ENCODE measurements at places on chromosomes 1 and 21.

GRCh38 chr1:12596007-12596821, 21.8 kb downstream of the DHRS3 start:
- no peak overlapping the region for H3K27ac ChIP-seq
- no peaks in the 10 kb centered on the region for H3K36me3 ChIP-seq
- no peaks in the 10 kb centered on the region for H3K4me1 ChIP-seq

GRCh38 chr1:188240772-188241406, 1412.1 kb downstream of the PLA2G4A start:
- no peaks in the 10 kb centered on the region for H3K27me3 ChIP-seq
- no peak overlapping the region for H3K27ac ChIP-seq
- H3K4me1 ChIP-seq: no peaks in the 10 kb centered on the region
- no peak for DNase-seq
- H3K36me3 ChIP-seq: no peaks in the 10 kb centered on the region

GRCh38 chr1:111677604-111678003, 58.0 kb downstream of the RAP1A start:
- no peak overlapping the region for H3K27ac ChIP-seq
- peaks cover 3% of the 10 kb centered on the region for H3K4me1 ChIP-seq
- DNase-seq: no peak
- peaks cover 40% of the 10 kb centered on the region for H3K36me3 ChIP-seq
- peaks cover 2% of the 10 kb centered on the region for H3K27me3 ChIP-seq
- H3K4me3 ChIP-seq: no peak overlapping the region

- DNase-seq: no peak
- no peak overlapping the region for H3K4me3 ChIP-seq
- H3K36me3 ChIP-seq: no peaks in the 10 kb centered on the region
- H3K27me3 ChIP-seq: peaks cover 2% of the 10 kb centered on the region
- H3K4me1 ChIP-seq: no peaks in the 10 kb centered on the region
- H3K27ac ChIP-seq: no peak overlapping the region
These were observed 598.6 kb downstream of the AJAP1 start for GRCh38 chr1:5253036-5253435.

DNA sequence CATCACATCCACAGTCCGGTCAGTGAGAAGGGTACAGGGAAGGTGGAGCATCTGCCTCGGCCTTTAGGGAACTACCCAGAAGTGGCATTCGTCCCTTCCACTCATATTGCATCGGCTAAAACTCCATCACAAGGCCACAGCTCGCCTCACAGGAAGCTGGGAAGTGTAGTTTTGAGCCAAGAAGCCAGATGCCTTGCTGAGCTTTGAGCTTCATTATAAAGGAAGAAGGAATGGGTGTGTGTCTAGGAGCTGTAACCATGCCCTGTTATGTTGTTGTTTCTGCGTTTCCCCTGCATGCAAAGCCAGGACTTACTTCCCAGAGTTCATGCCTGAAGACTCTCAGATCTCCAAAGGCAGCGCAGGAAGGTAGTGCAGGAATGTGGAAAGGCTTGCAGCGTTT, 61.1 kb downstream of the OPTC start:
- H3K4me3 ChIP-seq: no peak overlapping the region
- H3K27me3 ChIP-seq: peaks cover 3% of the 10 kb centered on the region
- H3K27ac ChIP-seq: no peak overlapping the region

GRCh38 chr21:38273745-38274542, 17.2 kb downstream of the KCNJ15 start:
- H3K4me3 ChIP-seq: no peak overlapping the region
- H3K36me3 ChIP-seq: no peaks in the 10 kb centered on the region
- no peak for DNase-seq
- H3K4me1 ChIP-seq: no peaks in the 10 kb centered on the region
- no peak overlapping the region for H3K27ac ChIP-seq

- H3K27me3 ChIP-seq: peaks cover 2% of the 10 kb centered on the region
- no peaks in the 10 kb centered on the region for H3K4me1 ChIP-seq
- no peak for DNase-seq
- H3K36me3 ChIP-seq: peaks cover 4% of the 10 kb centered on the region
- no peak overlapping the region for H3K27ac ChIP-seq
These were observed 236.5 kb upstream of the JUN start for GRCh38 chr1:59020151-59020997.

DNA sequence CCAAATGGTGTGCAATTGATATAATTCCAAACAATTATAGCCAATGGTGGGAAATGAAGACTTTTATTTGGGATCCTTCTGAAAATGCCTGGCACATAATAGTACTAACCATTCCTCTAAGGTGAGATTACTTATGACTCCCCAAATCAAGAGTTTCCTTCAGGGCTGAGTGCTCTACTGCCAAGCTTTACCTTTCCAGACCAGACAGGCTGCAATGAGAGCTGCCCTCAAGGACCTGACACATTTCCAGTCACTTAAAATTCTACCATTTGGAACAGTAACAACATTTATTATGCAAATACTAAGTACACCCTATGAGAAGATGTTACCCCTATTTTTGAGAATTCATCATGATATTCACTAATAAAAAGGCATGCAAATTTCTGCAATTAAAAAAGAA, 21.1 kb downstream of the PAXBP1 start:
- H3K4me1 ChIP-seq: no peaks in the 10 kb centered on the region
- DNase-seq: no peak
- no peak overlapping the region for H3K4me3 ChIP-seq
- no peaks in the 10 kb centered on the region for H3K36me3 ChIP-seq

- no peak for DNase-seq
- H3K36me3 ChIP-seq: no peaks in the 10 kb centered on the region
- no peak overlapping the region for H3K4me3 ChIP-seq
- no peak overlapping the region for H3K27ac ChIP-seq
These were observed 267.7 kb upstream of the PROX1 start for GRCh38 chr1:213720032-213720431.

GRCh38 chr1:196317535-196318522, 290.4 kb downstream of the KCNT2 start:
- H3K27me3 ChIP-seq: no peaks in the 10 kb centered on the region
- no peak overlapping the region for H3K4me3 ChIP-seq
- peak; percentile 44 for DNase-seq
- no peaks in the 10 kb centered on the region for H3K4me1 ChIP-seq

DNA sequence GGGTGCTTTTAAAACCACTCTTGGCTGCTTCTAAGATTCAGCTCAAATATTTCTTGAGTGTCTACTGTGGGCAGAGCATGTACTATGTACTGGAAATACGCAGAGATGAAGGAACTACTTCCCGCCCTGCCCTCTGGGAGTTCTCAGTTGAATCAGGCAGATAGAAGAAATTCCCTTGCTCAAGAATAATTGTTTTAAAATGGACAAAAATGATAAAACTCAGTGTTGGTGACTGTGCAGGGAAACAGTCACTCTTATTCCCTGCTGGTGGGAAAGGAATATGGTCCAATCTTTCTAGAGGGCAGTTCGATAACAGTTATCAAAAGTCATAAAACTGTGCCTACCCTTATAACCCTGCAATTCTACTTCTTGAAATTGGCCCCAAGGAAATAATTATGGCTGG, 16.9 kb upstream of the GRHL3 start:
- no peak overlapping the region for H3K27ac ChIP-seq
- DNase-seq: no peak
- H3K4me3 ChIP-seq: no peak overlapping the region
- no peaks in the 10 kb centered on the region for H3K27me3 ChIP-seq
- no peaks in the 10 kb centered on the region for H3K36me3 ChIP-seq
- H3K4me1 ChIP-seq: no peaks in the 10 kb centered on the region

DNA sequence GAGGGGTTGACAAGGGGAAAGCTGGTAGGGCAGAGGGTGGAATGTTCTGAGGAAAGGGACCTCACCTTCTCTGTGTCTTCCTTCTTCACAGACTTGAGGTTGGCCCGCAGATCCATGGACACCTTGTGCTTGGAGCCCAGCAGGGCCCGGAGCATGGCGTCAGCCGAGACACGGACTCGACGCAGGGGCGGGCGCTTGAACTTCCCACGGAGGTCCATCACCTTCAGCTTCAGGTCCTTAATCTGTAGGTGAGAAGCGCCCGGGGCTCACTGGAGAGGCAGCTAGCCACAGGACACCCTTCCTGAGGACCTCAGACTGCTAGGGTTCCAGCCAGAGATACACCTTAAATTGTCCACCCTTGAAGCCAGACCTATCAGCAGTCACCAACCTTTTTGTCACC, 10.2 kb downstream of the TNNI1 start:
- no peaks in the 10 kb centered on the region for H3K4me1 ChIP-seq
- peaks cover 17% of the 10 kb centered on the region for H3K36me3 ChIP-seq
- H3K4me3 ChIP-seq: no peak overlapping the region
- H3K27ac ChIP-seq: no peak overlapping the region

DNA sequence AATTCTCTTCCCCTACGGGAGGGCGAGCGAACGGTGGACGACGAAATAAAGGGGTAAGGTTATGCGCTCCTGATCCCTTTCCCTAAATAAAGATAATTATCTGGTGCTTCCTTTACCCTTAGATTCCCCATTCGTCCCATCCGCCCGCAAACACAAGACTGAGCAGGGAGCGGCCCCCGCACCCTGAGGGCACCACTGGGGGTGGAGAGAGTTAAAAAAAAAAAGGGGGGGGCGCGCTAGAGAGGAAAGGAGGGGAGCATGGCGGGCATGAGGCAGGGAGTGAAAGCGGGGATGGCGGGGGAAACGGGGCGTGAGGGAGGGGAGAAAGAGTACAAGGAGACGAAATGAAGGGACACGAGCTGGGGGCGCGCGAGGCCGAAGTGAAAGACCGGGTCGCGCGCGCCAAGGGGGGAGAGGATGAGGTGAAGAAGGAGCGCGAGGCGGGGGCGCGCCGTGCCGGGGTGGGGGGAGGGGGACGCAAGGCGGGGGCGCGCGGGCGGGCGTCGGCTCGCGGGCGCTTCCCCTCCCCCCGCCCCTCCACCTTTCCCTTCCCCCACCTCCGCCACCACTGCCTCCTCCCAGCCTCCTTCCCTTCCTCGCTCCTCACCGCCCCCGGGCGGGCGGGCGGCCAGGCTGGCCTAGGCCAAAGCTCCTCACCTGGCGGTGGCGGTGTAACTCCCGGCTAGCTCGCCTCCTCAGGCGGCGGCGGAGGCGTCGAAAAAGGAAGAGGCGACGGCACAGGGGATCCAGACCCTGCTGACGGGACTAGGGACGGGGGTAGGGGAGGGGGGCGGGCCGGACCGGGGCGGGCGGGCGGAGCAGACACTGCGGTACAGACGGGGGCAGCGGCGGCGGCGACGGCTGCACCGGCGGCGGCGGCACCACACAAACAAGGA, 448 bp downstream of the GATAD2B start:
- peaks cover 23% of the 10 kb centered on the region for H3K4me1 ChIP-seq
- H3K36me3 ChIP-seq: no peaks in the 10 kb centered on the region
- H3K27ac ChIP-seq: peak overlapping the region; percentile 86
- DNase-seq: peak; percentile 76

DNA sequence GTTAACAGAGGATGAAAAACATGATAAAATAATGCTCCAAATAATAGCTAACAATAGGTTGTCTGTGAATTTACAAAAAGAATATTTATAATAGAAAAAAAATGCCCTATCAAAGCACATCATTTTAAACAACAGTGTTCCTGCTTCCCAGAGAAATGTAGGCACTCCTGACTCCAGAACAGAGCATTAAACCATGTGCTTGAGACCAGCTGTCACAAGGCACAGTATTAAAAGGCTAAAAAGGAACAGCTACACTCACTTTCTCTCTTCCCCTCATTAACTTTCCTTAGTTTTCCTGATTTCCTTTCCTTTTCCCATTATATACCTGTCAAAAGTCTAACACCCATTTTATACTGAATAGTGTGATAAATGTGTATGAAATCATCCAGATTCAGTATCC, 10.9 kb downstream of the VAV3 start:
- H3K36me3 ChIP-seq: no peaks in the 10 kb centered on the region
- DNase-seq: no peak
- H3K4me1 ChIP-seq: peaks cover 29% of the 10 kb centered on the region
- H3K27ac ChIP-seq: peak overlapping the region; percentile 81
- H3K27me3 ChIP-seq: peaks cover 2% of the 10 kb centered on the region
- H3K4me3 ChIP-seq: peak overlapping the region; percentile 17

- no peak overlapping the region for H3K27ac ChIP-seq
- H3K4me3 ChIP-seq: no peak overlapping the region
- no peak for DNase-seq
- H3K4me1 ChIP-seq: no peaks in the 10 kb centered on the region
- H3K36me3 ChIP-seq: peaks cover 7% of the 10 kb centered on the region
- H3K27me3 ChIP-seq: no peaks in the 10 kb centered on the region
These were observed 137.9 kb downstream of the FAF1 start for GRCh38 chr1:50822035-50822776.

DNA sequence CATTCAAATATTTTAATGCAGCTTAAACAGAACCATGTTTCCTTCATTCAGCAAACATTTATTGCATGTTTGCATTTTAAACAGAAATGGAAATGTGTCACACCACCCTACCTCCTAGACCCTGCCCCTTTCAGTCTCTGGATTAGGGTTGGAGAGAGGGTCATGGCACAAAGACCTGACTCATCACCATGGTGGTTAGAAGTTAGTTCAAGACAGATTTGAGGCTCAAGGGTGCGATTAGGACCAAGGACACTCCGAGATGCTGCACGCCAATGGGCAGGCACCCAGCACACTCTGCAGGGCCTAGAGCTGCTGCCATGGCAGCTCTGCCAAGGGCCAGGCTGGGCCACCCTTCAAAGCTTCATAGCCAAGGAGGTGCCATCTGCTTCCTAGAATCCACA, 86.9 kb downstream of the NAV1 start:
- no peak overlapping the region for H3K4me3 ChIP-seq
- peaks cover 5% of the 10 kb centered on the region for H3K27me3 ChIP-seq
- H3K4me1 ChIP-seq: peaks cover 12% of the 10 kb centered on the region
- no peak overlapping the region for H3K27ac ChIP-seq

DNA sequence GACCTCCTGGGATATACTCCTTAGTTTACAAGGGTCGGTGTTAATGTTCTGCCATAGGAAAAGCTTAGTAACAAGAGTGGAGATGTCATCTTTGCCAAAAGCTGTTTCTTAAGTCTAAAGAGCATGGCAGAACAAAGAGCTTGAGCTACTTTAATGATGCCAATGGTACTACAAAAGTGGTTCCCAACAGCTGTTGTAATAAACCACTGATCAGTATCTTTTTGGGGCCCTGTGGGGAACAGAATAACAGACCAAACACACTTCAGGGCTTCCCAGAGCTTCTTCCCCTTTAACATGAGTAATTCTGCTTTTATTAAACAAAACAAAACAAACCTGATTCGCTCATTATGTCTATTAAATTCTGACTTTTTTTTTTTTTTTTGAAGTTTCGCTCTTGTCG, 116.3 kb downstream of the NCAM2 start:
- H3K4me3 ChIP-seq: no peak overlapping the region
- H3K36me3 ChIP-seq: no peaks in the 10 kb centered on the region
- H3K27me3 ChIP-seq: no peaks in the 10 kb centered on the region
- no peak overlapping the region for H3K27ac ChIP-seq

- no peak for DNase-seq
- H3K4me1 ChIP-seq: peaks cover 3% of the 10 kb centered on the region
- peaks cover 2% of the 10 kb centered on the region for H3K27me3 ChIP-seq
- H3K4me3 ChIP-seq: no peak overlapping the region
These were observed 539.2 kb upstream of the OLFM3 start for GRCh38 chr1:102535829-102536505.

GRCh38 chr21:14995226-14995625, 69.6 kb downstream of the NRIP1 start:
- no peaks in the 10 kb centered on the region for H3K27me3 ChIP-seq
- no peaks in the 10 kb centered on the region for H3K36me3 ChIP-seq
- no peak overlapping the region for H3K27ac ChIP-seq
- no peak overlapping the region for H3K4me3 ChIP-seq
